Suppressor macrophage (primary cell): ENCODE measurements at places on chromosomes 3 and 15.

- no peak for DNase-seq
Observed at GRCh38 chr3:65338571-65338970, 650.8 kb upstream of the ADAMTS9 start.

GRCh38 chr15:65275104-65275727 is 11.5 kb downstream of the PARP16 start:
- DNase-seq = peak; percentile 44

DNA sequence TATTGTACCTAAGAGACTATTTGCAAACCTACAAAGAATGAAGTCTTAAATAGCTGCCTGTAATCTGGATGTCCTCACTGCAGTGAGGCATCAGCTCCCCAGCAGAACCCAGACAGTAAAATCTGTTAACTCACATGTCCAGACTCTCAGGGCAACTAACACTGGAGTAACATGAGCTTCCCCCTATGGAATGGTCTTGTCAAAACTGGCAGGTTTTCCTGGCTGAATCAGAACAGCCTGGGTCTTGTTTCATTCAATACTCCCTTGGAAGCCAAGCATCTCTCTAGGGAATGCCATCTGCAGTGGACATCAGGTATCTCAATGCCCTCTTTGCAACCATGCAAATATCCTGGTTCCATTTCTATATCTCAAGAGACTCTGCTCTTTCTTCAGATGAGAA is 24.4 kb downstream of the PTPN9 start:
- no peak for DNase-seq

DNA sequence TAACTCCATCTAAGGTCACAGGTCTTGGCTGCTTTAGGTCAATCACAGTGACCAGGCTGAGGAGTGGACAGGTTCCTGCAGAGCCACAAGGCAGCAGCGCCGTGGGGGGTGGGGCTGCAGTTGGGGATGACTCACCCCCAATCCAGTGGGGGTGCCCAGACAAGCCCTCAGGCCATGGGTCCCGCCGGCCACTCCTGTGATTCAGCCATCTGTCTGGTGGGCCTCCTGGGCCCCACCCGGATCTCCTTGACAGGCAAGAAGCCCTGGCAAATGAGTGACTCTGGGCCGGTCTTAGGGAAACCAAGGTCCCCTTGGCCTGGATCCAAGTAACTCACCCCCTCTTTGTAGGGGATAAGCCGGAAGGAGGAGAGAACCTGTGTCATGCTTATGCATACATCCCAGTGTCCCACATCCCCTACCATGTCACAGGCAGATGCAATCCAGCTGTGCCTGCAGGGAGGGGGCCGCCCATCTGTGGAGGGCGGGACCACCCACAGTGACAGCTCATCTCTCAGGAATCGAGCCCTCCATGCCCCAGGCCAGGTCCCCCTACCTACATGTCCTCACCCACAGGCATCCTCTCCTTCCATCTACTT is 495 bp upstream of the COL7A1 start:
- peak; percentile 42 for DNase-seq

- no peak for DNase-seq
Observed at GRCh38 chr3:147799601-147800000, 390.4 kb downstream of the ZIC1 start.

DNA sequence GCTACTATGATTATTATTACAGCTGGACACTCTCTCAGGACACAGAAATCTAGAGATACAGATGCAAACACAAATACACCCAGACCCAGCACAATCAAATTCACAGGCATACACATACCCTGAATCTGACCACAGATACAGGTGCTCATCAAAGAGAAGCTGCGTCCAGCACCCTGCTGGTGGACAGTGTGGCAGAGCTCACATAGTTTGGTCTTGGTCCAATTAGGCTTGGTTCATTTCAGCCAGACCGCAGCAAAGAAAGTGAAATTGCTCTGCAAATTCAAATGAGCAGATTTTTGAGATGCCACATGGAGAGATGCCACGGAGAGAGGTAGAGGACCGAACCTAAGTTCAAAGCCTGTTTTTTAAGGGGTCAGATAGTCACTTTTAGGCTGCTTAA is 55.6 kb downstream of the ANAPC13 start:
- no peak for DNase-seq

DNA sequence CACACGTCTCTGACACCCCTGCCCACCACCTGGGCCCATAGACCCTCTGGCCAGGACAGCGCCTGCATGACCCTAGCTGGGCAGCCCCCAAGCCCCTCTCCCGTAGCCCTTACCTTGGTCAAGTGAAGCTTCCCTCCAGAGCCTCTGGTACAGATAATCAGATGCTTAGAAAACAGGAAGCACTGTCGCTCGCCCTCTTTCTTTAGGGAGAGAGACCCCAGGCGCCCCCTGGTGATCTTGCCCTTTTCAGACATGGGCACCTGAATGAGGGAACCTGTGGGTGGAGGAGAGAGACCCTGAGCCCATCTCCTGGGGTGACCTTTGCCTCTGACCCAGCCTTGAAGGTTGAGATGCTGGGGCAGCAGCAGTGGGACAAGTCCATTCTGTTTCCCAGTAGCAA is 65.4 kb downstream of the RASGRF1 start:
- peak; percentile 65 for DNase-seq

DNA sequence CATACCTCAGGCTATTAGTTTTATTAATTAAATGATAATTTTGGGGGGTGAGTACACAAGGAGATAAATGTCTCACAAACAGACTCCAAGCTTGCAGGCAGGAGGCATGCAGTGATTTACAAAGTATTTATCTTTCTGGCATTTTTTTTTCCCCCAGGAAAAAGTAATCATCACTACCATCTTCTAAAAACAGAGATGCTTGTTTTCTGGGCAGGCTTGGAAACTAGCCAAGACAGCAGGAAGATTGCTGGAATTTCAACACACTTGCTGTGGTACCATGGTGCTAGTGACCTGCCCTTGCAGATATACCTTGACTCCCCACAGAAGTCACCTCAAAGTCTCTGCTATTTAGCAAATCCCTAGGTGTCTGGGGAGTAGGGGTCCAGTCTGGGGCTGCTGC is 732.8 kb upstream of the CFAP20DC start:
- DNase-seq = no peak

DNA sequence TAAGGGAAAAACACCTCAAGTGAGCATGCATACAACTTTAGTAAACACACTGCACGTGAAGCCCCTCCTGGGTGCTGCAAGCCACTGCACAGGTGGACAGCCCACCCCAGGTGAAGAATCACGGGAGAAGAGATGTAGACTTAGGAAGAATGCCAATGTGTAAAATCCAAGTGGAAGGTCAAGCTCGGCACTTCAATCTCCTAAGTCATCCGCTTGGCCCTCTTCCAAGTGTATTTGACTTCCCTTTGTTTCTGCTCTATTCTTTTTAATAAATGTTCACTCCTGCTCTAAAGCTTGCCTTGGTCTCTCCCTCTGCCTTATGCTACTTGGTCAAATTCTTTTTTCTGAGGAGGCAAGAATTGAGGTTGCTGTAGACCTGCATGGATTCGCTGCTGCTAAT is 316.6 kb downstream of the EDEM1 start:
- DNase-seq = no peak

DNA sequence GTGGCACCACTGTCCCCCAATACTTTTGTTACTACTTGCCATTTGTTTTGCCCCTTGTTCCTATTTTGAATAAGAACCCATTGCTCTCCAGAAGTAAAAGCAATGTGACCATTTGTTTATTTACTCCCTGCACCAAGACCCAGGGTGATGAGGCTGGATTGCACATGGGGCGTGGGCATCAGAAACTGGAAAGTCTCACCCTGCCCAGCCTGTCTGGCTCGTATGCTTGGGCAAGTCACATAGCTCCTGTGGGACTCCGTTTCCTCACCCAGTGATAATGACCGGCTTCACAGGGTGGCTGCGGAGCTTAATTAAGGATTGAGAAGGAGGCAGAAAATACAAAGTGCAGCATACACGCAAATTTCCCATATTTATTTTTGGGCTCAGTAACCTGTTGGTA is 167.7 kb upstream of the ICE2 start:
- DNase-seq = no peak

GRCh38 chr3:128379367-128380160 is 87.1 kb downstream of the DNAJB8 start:
- DNase-seq = no peak

- DNase-seq = peak; percentile 84
Observed at GRCh38 chr3:185825006-185825638, at the start of gene IGF2BP2. Gene IGF2BP2, minus strand, starts transcription at chr3:185825042. Its CDS starts 82 bp downstream, at chr3:185824960.

- DNase-seq = no peak
Observed at GRCh38 chr3:145716519-145716918, 444.5 kb downstream of the PLOD2 start.

- peak; percentile 92 for DNase-seq
Observed at GRCh38 chr3:142993958-142994442, 7.4 kb upstream of the U2SURP start.

DNA sequence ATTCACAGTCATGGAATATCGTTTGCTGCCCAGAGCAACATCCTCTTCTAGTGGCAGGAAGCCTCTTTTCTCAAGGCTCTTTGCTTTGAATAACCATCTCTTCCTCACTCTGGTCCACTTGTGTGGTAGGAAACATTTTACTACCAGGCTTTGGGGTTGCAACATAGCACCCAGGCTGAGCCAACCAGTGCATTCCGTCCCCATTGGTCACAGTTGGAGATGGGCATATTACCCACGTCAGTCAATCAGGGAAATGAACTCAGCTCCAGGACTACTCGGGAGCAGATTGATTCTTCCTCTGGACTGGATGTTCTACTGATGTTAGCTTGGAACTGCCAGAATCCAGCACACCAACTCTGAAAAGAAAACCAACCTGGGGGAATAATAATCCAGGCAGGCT is 4.2 kb upstream of the PEX5L start:
- DNase-seq = no peak

DNA sequence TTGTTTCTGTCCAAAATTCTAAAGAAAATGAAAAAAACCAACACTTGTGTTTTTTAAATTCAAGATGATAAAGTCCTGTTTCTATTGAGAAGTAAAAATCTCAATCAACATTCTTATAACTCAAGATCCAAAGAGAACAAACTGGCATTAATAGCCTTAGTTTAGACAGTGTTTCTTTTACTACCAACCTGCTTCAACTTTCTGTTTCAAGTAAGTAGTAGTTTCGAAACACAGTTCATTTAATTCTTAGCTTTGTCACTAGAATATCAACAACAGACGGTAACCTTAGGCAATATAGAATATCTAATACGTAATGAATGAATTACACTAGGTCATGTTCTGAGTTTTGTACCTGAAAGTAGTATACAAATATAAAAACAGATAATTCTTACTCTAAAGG is 23.7 kb downstream of the CIP2A start:
- no peak for DNase-seq

GRCh38 chr15:52856286-52856685 is 66.2 kb upstream of the ONECUT1 start:
- DNase-seq = no peak

DNA sequence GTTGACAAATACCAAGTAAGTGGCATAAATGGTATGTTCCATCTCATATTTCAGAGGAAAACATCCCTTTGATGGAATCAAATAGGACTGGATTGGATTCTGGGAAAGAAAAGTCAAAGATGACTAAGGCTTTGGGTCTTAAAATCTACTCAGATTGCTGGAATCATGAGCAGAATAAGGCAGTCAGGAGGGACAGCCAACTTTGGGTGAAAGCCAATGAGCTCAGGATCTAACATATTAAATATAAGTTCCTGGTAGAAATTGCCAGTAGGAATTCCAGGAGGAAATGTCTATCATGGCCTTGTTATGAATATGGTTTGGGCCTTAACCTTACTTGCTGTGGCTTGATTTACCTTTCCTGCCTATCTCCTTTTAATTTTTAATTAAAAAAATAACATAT is 55.3 kb downstream of the ISL2 start:
- DNase-seq = no peak

DNA sequence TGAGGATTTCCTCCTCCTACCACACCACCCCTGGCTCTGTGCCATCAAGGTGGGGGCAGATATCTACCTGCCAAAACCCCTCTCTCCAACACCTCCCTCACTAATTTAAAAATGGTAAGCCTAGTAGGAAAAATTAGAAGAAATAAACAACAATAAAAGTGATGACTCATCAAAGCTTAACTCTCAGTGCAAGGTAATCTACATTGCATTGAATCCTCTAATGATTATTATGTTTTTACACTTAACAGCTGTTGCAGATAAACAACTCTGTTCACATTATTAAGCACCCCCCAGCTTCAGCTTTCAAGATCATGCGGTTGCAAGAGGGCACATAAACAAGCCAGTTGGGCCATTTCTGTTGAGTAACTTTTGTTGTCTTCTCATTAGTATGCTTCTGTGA is 396.1 kb upstream of the ATP11B start:
- DNase-seq = no peak

DNA sequence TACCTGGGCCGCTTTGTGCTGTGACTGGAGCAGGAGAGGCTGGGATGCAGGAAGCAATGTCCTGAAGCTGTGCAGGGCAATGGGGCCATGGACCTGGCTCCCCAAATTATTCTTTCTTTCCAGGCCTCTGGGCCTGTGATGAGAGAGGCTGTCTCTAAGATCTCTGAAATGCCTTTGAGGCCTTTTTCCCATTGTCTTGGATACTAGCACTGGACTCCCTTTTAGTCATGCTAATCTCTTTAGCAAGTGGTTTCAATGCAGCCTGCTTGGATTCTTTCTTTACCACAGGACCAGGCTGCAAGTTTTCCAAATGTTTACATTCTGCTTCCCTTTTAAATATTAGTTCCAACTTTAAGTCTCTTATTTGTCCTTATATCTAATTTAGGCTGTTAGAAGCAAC is 64.8 kb upstream of the SGO1 start:
- no peak for DNase-seq

GRCh38 chr15:63497642-63498467 is 6.5 kb upstream of the USP3 start:
- DNase-seq = peak; percentile 79

- DNase-seq = no peak
Observed at GRCh38 chr3:179288845-179289244, 34.0 kb upstream of the ZNF639 start.
